Activated T-cell treated with anti-CD3 and anti-CD28 coated beads, Interleukin-2, amount 50 U/mL, for 24 hours (primary cell): ENCODE measurements at places on chromosomes 16 and 17.

- H3K4me3 ChIP-seq, result no peak overlapping the region
- DNase-seq, result no peak
- no peaks in the 10 kb centered on the region for H3K27me3 ChIP-seq
- H3K27ac ChIP-seq, result peak overlapping the region; percentile 75
Observed at GRCh38 chr16:74438492-74438979, 17.3 kb upstream of the CLEC18B start.

DNA sequence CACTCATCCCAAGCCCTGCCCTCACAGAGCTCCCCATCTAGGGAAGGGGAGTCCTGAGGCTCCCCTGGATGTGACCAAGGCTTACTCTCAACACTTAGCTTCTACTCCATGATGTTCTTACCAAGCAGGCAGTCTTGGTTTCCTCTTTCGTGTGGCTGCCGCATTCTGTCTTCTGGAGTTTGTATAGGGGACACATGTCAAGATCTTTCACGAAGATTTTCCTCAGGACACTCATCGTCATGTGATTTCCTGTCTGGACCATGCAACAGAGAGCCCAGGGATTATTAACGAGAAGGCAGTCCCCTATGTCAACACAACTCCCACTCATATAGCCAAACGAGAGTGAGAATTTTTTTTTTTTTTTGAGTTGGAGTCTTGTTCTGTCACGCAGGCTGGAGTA, 10.4 kb downstream of the PRSS54 start:
- H3K27ac ChIP-seq, result no peak overlapping the region
- no peaks in the 10 kb centered on the region for H3K4me1 ChIP-seq
- DNase-seq, result no peak
- peaks cover 31% of the 10 kb centered on the region for H3K27me3 ChIP-seq
- no peak overlapping the region for H3K4me3 ChIP-seq
- H3K36me3 ChIP-seq, result no peaks in the 10 kb centered on the region

GRCh38 chr17:59950049-59950448, 14.5 kb downstream of the RNFT1 start:
- H3K27ac ChIP-seq, result no peak overlapping the region
- no peaks in the 10 kb centered on the region for H3K27me3 ChIP-seq
- H3K4me1 ChIP-seq, result peaks cover 41% of the 10 kb centered on the region

DNA sequence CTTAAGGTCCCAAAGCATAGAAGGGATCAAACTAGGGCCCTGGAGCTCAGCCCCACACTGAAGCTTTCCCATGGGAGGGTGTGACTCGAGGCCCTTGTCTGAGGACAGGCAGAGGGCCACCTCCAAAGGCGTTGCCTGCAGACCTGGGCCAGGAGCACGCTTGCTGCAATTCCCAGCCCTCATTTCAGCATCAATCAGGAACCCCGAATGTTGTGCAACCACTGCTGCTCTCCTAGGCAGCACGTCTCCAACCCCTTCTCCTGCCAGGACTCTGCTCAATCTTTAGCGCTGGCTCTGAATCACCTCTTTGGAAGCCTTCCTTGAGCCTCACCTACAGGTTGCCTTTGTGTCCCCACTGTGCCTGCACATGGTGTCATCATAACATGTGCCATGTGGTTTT, 14.0 kb upstream of the ATP2C2 start:
- DNase-seq, result no peak
- no peak overlapping the region for H3K27ac ChIP-seq
- H3K4me3 ChIP-seq, result no peak overlapping the region
- no peaks in the 10 kb centered on the region for H3K36me3 ChIP-seq

- no peak overlapping the region for H3K27ac ChIP-seq
- no peaks in the 10 kb centered on the region for H3K36me3 ChIP-seq
- H3K4me1 ChIP-seq, result peaks cover 13% of the 10 kb centered on the region
- DNase-seq, result no peak
- no peak overlapping the region for H3K4me3 ChIP-seq
- H3K27me3 ChIP-seq, result peaks cover 15% of the 10 kb centered on the region
Observed at GRCh38 chr16:84806256-84806889, 13.4 kb upstream of the CRISPLD2 start.
